Hepatocyte (in vitro differentiated cells): ENCODE measurements at places on chromosomes 13 and 19. TPM values are rescaled to one million over a fixed set of nuclear protein-coding genes. Genes with fewer than 3 reads are reported as not detected.

The ZNF90 gene
- 5.4 and 6.1 TPM in 2 replicates for polyA plus RNA-seq

The PSG11 gene
- not detected in 2 replicates for polyA plus RNA-seq

The PRKD2 gene
- polyA plus RNA-seq, result 37.9 and 48.5 TPM in 2 replicates

The MARK4 gene
- polyA plus RNA-seq, result 13.5 and 14.8 TPM in 2 replicates
